ENCODE measurements at places on chromosomes 4 and X. TPM values are rescaled to one million over a fixed set of nuclear protein-coding genes. Genes with fewer than 3 reads are reported as not detected.
A peak's percentile ranks its signal among the peaks of the same experiment; 100 is the strongest.

Gene ABLIM2
- total RNA-seq = not detected

- H3K27me3 ChIP-seq = no peaks in the 10 kb centered on the region
- H3K4me3 ChIP-seq = peak overlapping the region; percentile 84
- DNase-seq = peak; percentile 85
- peaks cover 22% of the 10 kb centered on the region for H3K36me3 ChIP-seq
- peak overlapping the region; percentile 89 for H3K27ac ChIP-seq
Observed at GRCh38 chr4:73068491-73069337, 802 bp downstream of the COX18 start.

DNA sequence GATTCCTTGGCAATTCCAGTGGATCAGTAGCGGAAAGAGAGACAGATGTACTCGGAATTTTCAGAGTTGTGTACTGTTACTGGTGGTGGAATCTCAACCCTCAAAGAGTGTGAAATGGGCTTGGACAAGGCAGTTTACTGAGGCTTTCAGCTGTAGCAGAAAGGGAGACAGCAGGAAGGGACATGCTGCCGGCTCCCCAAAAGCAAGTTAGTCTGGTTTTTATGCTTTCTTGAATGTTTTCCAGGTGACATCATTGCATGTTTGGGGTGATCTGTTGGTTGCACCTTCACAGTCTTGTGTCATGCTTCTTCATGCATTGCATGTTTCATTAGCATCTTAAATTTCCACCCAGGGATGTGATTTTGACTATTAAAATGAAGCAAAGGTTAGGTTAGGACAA lies 1282.2 kb downstream of the ADGRL3 start:
- H3K36me3 ChIP-seq = no peaks in the 10 kb centered on the region
- no peaks in the 10 kb centered on the region for H3K27me3 ChIP-seq
- H3K4me1 ChIP-seq = no peaks in the 10 kb centered on the region
- no peak overlapping the region for H3K27ac ChIP-seq
- no peak overlapping the region for H3K4me3 ChIP-seq

DNA sequence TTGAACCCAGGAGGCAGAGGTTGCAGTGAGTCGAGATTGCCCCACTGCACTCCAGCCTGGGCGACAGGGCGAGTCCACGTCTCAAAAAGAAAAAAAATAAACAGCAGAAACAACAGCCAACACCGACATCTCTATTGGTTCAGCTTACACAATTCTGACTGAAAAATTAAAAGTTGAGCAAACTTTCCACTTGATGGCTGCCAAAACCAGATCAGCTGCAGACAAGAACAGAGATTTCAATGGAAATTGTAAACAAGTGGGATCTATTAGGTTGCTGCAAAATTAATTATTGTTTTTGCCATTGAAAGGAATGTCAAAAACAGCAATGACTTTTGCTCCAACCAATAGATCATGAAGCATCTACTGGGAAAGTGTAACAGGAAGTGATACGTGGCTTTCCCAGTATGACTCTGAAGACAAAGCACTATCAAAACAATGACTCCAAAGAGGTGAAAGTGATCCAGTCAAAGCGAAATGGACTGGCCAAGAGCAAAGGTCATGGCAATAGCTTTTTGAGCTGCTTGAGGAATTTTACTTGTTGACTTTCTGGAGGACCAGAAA lies 26.3 kb downstream of the UPF3B start:
- no peaks in the 10 kb centered on the region for H3K27me3 ChIP-seq
- DNase-seq = no peak
- no peak overlapping the region for H3K4me3 ChIP-seq
- no peaks in the 10 kb centered on the region for H3K4me1 ChIP-seq

- H3K27ac ChIP-seq = no peak overlapping the region
- H3K4me3 ChIP-seq = no peak overlapping the region
- H3K27me3 ChIP-seq = no peaks in the 10 kb centered on the region
- H3K4me1 ChIP-seq = peaks cover 17% of the 10 kb centered on the region
- DNase-seq = no peak
Observed at GRCh38 chr4:128635141-128635954, 174.2 kb upstream of the JADE1 start.

Gene FAAH2
- not detected for total RNA-seq

GRCh38 chr4:121952290-121952689 lies 430 bp upstream of the TRPC3 start:
- no peak overlapping the region for H3K4me3 ChIP-seq
- no peak overlapping the region for H3K27ac ChIP-seq
- H3K4me1 ChIP-seq = no peaks in the 10 kb centered on the region
- no peaks in the 10 kb centered on the region for H3K27me3 ChIP-seq
- DNase-seq = no peak

GRCh38 chr4:110799211-110799610 lies 176.3 kb upstream of the PITX2 start:
- no peak overlapping the region for H3K27ac ChIP-seq
- H3K4me1 ChIP-seq = peaks cover 3% of the 10 kb centered on the region
- no peaks in the 10 kb centered on the region for H3K27me3 ChIP-seq

DNA sequence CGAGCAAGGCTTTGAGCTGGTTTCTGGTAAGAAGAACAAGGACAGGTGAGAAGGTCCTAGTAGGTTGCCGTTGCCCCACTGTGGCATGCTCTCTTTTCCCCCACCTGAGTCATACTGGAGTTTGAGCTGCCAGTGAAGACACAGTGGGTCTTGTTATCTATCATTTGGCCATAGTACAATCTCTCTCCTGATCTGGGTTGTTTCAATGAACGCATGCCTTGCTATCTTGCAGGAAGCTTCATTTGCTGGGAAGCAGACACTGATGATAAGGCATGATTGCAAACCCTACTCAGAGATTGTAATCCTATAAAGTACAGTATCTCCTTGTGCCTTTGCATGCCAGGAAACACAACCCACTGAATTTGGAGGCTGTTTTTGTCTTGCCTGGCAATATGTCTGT lies 77.4 kb downstream of the CLNK start:
- H3K27ac ChIP-seq = no peak overlapping the region
- no peaks in the 10 kb centered on the region for H3K4me1 ChIP-seq
- DNase-seq = no peak
- H3K27me3 ChIP-seq = no peaks in the 10 kb centered on the region

DNA sequence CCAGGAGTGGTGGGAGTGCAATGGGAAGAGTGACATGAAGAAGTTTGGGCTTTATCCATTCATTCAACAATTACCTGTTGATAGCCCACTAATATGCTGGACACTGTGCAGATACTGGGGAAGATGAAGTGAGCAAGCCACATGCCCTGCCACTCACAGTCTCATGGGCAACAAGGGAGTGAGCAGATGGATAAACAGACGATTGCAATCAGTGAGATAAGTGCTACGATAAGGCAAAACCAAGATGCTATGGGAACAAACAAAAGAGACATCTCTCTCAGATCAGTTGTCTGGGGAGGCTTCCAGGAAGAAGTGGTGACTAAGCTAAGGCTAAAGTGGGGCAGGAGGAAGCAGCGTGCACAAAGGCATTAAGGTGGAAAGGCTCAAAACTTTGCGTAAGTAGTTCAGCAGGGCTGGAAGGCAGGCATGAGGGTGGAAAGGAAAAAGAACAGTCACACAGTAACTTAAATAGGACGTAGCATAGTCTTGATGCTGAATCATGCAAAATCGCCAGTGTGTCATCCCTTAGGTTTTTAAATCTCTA lies 31.7 kb downstream of the GAB3 start:
- DNase-seq = peak; percentile 64
- no peaks in the 10 kb centered on the region for H3K36me3 ChIP-seq
- H3K27me3 ChIP-seq = no peaks in the 10 kb centered on the region
- peaks cover 31% of the 10 kb centered on the region for H3K4me1 ChIP-seq
- peak overlapping the region; percentile 28 for H3K4me3 ChIP-seq

Gene VEGFC
- not detected for total RNA-seq

GRCh38 chr4:139740121-139740520 lies 74.5 kb downstream of the MGST2 start:
- H3K27me3 ChIP-seq = no peaks in the 10 kb centered on the region
- H3K36me3 ChIP-seq = no peaks in the 10 kb centered on the region
- H3K4me3 ChIP-seq = no peak overlapping the region
- H3K27ac ChIP-seq = no peak overlapping the region
- H3K4me1 ChIP-seq = peaks cover 50% of the 10 kb centered on the region
- no peak for DNase-seq

Gene ALB
- not detected for total RNA-seq

Gene ESX1
- total RNA-seq = not detected

- 0 out of 2 replicates have a peak, but pooled peaks cover 3% of the 10 kb centered on the region for H3K27me3 ChIP-seq
- peaks cover 3% of the 10 kb centered on the region for H3K4me1 ChIP-seq
- no peak for DNase-seq
- no peak overlapping the region for H3K4me3 ChIP-seq
- H3K27ac ChIP-seq = no peak overlapping the region
- H3K36me3 ChIP-seq = no peaks in the 10 kb centered on the region
Observed at GRCh38 chr4:130080872-130081451, 985.0 kb downstream of the C4orf33 start.

GRCh38 chr4:3445111-3445820 lies 3.5 kb downstream of the HGFAC start:
- no peak overlapping the region for H3K4me3 ChIP-seq
- no peaks in the 10 kb centered on the region for H3K36me3 ChIP-seq
- DNase-seq = no peak
- H3K4me1 ChIP-seq = no peaks in the 10 kb centered on the region
- H3K27ac ChIP-seq = no peak overlapping the region

- H3K4me1 ChIP-seq = no peaks in the 10 kb centered on the region
- no peaks in the 10 kb centered on the region for H3K36me3 ChIP-seq
- no peaks in the 10 kb centered on the region for H3K27me3 ChIP-seq
- H3K27ac ChIP-seq = no peak overlapping the region
- no peak overlapping the region for H3K4me3 ChIP-seq
Observed at GRCh38 chrX:71214604-71215337, 8.3 kb upstream of the GJB1 start.

DNA sequence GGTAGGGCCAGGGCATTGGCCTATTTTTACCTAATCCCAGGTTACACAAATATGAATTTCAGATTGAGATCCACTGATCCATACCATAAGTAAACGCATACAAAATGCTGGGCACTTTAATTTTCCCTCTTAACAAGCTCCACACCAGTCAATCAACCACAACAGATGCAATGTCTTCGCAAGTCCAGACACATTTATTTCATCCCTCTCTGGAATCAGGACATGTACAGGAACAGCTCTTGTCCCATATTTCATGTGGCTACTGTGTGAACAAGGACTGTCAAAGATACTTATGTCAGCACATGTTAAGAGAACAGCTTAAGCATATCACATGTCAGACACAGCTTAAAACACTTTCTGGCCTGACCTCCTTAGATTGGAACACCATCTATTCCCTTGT lies 145.9 kb downstream of the PPP3CA start:
- no peak for DNase-seq
- no peak overlapping the region for H3K4me3 ChIP-seq
- H3K27ac ChIP-seq = no peak overlapping the region
- no peaks in the 10 kb centered on the region for H3K4me1 ChIP-seq
- H3K27me3 ChIP-seq = 0 out of 2 replicates have a peak, but pooled peaks cover 2% of the 10 kb centered on the region

- no peak overlapping the region for H3K27ac ChIP-seq
- no peaks in the 10 kb centered on the region for H3K4me1 ChIP-seq
- H3K4me3 ChIP-seq = no peak overlapping the region
- no peak for DNase-seq
- no peaks in the 10 kb centered on the region for H3K36me3 ChIP-seq
Observed at GRCh38 chr4:4864443-4864939, 5.0 kb downstream of the MSX1 start.

- DNase-seq = no peak
- H3K27me3 ChIP-seq = no peaks in the 10 kb centered on the region
- no peaks in the 10 kb centered on the region for H3K4me1 ChIP-seq
- H3K4me3 ChIP-seq = no peak overlapping the region
Observed at GRCh38 chr4:65502131-65502701, 168.1 kb downstream of the EPHA5 start.

DNA sequence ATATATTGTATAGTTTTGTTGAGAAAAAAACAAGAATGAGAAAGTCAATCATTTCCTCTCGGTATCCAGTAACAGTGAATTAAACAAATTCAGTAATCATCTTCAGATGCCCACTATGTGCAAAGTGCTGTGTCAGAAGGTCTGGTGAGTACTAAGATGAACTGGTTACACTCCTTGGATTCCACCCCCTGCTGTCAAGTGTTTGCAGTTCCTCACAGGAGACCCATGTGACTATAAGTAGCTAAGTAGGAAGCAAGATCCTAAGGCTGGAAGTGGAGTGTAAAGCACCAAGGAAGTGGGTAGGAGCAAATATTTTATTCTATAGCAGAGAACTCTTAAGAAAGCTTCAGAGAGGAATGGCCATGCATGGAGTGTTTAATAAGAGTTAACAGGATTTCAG lies 73.6 kb downstream of the SNX25 start:
- H3K27ac ChIP-seq = no peak overlapping the region
- H3K36me3 ChIP-seq = no peaks in the 10 kb centered on the region
- no peaks in the 10 kb centered on the region for H3K27me3 ChIP-seq
- H3K4me3 ChIP-seq = no peak overlapping the region

DNA sequence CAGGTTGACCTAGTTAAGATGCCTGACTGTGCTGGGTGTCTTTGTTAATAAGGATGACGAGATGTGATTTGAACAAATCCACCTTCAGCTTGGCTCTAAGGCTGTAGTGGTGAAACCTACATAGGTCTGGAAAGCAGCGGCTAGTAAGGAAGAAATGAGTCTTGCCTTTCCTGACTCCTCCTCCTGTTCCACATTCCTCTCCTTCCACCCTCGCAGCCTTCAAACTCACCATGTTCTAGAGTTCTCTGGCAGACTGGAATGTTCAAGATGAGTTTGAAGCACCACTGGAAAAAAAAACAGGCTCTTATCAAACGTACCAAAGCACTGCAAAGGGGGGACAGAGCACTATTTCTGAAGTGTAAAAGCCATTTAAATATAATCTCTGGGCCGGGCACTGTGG lies 395.4 kb downstream of the BMPR1B start:
- no peaks in the 10 kb centered on the region for H3K36me3 ChIP-seq
- DNase-seq = no peak
- no peaks in the 10 kb centered on the region for H3K4me1 ChIP-seq
- H3K27me3 ChIP-seq = no peaks in the 10 kb centered on the region

Gene INTS6L
- total RNA-seq = 31.1 TPM

Gene MSX1
- 10.2 TPM for total RNA-seq

- H3K27me3 ChIP-seq = no peaks in the 10 kb centered on the region
- no peak for DNase-seq
- H3K36me3 ChIP-seq = no peaks in the 10 kb centered on the region
Observed at GRCh38 chr4:3257556-3258482, 8.9 kb downstream of the MSANTD1 start.

Gene AWAT1
- total RNA-seq = not detected

DNA sequence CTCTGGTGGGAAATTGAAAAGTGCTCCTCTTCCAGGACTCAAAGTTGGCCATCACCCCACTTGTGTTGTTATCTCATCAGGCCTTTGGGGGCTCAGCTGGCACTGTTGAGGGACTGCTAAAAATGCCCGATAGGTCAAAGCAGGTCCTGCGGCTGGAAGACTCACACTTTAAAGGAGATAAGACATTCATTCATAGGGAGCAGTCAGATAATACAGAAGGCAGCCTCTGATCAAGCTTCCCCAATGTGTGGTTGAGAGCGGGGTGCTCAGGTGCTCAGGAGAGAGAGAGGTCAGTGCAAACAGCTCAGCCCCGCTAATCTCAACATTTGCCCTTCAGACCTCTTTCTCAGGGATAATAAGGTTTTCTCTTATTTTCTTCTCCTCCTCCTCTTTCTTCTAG lies 70.3 kb downstream of the TMEM154 start:
- no peaks in the 10 kb centered on the region for H3K27me3 ChIP-seq
- H3K27ac ChIP-seq = no peak overlapping the region
- H3K4me1 ChIP-seq = no peaks in the 10 kb centered on the region
- no peak overlapping the region for H3K4me3 ChIP-seq
- no peak for DNase-seq

All from Karpas-422 (cell line).